Fibroblast of skin of left biceps (primary cell): ENCODE measurements at places on chromosomes 1 and 21.

GRCh38 chr1:233744779-233745513, 131.0 kb downstream of the KCNK1 start:
- DNase-seq, result no peak

- no peak for DNase-seq
Measured at GRCh38 chr1:228891272-228892034, 156.2 kb downstream of the RHOU start.

- DNase-seq, result no peak
Measured at GRCh38 chr1:176682830-176683535, 220.0 kb downstream of the PAPPA2 start.

DNA sequence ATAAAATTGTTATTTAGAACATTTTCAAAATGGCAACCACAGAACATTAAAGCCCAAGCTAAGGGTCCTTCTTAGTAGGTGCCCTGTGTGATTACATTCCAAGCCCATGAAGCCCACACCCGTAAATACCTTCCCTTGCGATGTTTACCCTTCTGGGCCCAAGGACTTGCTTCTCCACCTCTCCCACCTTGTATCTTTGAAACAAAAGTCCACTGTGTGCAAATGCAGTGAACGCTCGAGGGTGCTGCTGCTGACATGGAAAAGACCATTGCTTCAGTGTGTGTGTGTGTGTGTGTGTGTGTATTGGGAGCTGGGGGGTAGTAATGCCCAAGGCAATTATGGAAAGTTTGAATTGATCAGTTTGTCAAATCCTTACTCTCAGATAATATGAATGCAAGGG, 298.1 kb downstream of the TGFB2 start:
- no peak for DNase-seq

- no peak for DNase-seq
Measured at GRCh38 chr1:57957576-57957975, 533.7 kb upstream of the DAB1 start.

DNA sequence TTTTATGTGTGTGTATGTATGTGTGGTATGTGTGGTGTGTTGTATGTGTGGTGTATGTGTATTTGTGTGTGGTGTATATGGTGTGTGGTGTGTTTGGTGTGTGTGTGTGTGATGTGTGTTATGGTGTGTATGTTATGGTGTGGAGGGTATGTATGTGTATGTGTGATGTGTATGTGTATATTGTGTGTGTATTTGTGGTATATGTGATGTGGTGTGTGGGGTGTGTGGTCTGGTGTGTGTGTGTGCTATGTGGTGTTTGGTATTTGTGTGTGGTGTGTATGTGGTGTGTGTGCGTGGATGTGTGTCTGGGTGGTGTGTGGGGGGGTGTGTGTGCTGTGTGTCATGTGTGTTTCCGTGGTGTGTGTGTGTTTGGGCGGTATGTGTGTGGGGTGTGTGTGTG, 59.3 kb downstream of the SH3BGR start:
- no peak for DNase-seq
